ENCODE measurements at places on chromosomes 7 and 10.

DNA sequence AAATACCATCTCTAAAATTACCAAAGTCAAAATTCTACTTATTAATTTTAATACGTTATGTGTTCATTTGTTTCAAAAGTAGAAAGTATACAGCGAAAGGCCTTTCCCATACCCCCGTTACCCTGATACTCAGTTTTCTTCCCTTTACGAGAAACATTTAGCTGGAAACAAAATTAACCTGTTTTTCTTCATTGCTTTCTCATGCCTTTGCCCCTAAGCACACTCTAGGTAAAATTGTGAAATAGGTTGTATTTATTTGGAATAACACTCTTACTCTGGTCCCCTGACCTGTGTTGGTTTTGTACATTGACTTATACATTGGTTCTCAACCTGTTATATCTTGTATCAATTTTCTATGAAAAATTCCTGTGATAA lies 47.1 kb downstream of the GLCCI1 start:
- no peak for DNase-seq

- no peak for DNase-seq
These were observed 134.2 kb downstream of the SND1 start for GRCh38 chr7:127786184-127786583.

DNA sequence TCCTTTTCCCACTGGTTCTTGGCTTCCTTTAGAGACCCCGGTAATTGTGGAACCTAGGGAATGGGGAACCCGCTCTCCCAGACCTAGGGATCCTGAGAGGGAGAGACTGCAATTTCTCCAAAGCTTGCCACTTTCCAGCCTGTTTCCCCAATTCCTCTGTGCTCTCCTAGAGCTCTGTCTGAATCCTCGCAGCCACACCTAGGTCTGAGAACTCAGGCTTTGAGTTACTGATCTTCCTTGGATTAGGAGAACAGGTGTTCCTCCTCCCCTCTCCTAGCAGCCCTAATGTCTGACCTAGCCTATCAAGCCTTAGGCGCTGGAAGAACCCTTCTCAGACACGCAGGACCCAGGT lies 20.0 kb downstream of the WNT8B start:
- DNase-seq = no peak

DNA sequence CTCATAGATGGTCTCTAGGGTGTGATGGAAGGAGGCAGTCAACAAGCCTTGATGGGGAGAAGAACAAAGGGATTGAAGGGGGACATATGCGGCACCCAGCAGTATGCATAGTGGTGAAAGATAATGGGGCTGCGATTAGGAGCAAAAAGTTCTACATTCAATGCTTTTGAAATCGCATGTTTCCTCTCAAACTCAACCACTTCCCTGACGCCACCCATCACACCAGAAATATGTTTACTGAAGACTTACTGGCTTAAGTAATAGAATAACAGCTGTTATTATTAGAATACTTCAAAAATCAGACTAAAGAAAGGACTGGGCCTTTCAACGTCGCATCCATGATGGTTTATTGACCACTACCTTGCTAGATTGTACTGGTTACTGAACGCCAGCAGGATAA lies 31.5 kb downstream of the MKRN1 start:
- DNase-seq = no peak

DNA sequence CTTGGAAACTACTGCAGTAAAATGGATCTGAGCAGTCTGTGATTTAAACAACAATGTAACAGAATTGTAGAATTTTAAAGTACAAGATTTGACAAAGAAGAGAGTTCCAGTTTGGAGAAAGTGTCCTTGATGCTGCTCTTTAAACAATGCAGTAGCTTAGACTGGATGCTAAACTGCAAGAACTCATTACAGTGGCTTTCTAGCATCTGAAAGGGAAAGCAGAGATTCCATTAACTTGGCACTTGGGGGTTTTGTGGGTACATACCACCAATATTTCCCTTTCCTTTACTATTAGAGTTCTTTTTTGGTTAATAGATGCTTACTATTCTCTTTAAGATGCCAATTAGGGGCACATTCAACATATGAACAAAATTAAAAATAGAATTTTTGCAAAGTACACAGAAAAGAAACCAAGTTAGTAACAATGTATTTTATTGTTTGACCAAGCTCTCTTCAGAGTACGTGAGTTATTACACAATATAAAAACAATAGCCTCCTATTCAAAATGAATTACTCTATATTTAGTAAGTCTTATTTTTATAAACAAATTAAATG lies 11.9 kb downstream of the PSTK start:
- DNase-seq = no peak

GRCh38 chr7:34656041-34656440 lies 2.0 kb upstream of the NPSR1 start:
- DNase-seq = no peak

DNA sequence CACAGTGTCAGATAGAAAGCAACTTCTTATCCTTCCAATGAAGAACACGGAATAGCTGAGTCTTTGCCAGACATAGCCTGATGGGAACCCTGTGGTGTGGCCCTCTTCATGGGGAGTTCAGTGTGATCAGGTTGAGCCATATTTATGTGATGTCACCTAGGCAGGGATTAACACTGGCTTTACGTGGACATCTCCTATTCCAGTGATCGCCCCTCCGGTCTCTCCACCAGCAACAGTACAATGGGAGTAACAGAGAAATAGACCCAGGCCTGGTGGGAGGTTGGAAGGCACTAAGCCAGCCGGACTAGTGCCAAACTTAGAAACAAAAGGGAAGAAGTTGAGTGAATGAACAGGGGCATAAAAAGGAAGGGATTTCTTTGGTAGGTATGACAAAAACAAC lies 358.1 kb downstream of the PRPF18 start:
- no peak for DNase-seq

GRCh38 chr7:2718296-2718965 lies 30.4 kb downstream of the AMZ1 start:
- no peak for DNase-seq

DNA sequence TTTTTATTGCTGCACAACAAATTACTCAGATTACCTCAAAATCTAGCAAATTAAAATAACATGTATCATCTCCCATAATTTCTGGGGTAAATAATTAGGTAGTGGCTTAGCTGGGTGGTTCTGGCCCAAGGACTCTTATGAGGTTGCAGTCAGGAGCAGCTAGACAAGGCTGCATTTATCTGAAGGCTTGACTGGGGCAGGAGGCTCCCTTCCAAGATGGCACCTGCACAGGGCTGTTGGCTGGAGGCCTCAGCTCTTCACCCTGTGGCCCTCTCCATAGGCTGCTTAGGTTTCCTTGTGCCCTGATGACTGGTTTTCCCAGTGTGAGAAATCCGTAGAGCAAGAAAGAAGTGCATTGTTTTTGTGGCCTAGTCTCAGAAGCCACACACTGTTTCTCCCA lies 34.7 kb upstream of the ELFN1 start:
- DNase-seq = no peak

- DNase-seq = no peak
These were observed 15.0 kb downstream of the RPA3 start for GRCh38 chr7:7703427-7703826.

DNA sequence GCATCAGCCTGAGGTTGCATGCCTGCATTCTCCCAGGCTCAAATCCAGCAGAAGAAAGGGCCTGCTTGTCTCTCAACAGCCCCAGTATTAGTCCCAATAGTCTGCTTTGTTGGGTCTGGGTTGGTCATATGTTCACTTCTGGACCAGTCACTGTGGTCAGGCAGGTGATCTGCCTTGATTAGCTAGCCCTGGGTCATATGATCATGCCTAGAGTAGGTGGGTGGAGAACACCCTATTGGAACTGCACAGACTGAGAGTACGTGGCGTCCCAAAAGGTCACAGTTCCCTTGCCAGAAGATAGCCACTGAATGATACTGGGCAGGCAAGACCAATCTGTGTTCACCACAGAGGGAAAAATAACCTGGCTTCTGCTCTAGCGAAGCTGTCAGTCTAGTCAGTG lies 80.1 kb downstream of the SH2D4B start:
- DNase-seq = no peak

GRCh38 chr10:110901954-110902819 lies 16.8 kb downstream of the BBIP1 start:
- no peak for DNase-seq
